ENCODE measurements at places on chromosomes 2 and 18.

DNA sequence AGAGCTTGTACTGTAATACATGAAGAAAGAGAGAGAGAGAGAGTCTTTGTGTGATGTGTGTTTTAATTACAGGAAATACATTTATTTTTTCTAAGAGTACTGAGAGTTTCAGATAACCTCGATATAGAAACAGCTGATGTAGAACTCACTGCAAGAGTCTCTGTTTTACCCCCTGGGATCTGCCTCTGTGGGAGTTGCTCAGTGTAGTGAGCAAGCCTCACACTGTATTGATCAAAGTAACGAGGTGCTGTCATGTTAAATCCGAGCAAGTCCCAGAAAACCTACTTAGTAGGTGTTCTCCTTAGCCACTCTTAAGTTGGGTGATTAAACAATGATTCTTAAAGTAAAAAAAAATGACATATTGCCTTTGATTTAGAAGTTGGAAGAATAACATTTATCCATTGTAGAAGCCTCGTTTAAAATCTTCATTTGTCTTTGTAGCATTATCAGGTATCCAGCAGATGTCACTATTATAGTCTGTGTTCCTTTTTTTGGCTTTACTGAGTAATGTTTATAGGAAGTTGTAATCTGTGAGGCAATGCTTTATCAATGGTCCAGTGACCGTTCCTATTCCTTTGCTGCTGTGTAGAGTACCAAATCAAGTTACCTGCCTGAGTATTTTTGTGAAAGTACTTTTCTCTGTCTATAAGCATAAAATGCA is 219.0 kb downstream of the MYO3B start:
- no peak for DNase-seq

DNA sequence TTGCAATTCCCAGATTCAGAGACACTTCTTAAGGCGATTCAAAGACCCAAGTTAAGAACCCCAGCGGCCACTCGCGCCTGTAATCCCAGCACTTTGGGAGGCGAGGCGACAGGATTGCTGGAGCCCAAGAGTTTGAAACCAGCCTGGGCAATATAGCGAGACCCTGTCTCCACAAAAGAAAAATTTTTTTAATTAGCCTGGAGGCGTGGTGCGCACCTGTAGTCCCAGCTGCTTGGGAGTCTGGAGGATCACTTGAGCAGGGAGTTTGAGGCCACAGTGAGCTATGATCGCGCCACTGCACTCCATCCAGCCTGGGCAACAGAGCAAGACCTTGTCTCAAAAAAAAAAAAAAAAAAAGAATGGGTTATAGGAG is 585 bp upstream of the ANAPC1 start:
- DNase-seq, result no peak

DNA sequence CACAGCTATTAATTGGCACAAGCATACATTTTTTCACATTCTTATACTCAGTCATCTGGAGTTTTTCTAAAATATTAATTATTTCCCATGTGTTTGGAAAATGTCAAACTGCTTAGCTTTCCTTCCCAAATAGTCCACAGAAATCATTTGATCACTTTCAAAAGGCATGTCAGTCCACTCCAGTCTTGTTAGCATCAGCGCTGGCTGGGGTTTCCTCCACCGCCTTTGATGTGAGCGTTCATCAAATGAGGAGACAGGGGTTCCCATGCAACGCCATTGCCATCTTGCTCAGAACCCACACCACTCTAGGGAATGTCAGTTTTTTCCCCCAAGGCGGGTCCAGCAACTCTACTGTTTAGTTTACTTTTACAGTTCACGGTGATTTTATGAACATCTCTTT is 13.1 kb upstream of the RAX start:
- DNase-seq, result no peak

- no peak for DNase-seq
Measured at GRCh38 chr2:128469203-128469602, 150.5 kb upstream of the HS6ST1 start.

GRCh38 chr18:47881752-47882455 is 48.6 kb downstream of the SMAD2 start:
- no peak for DNase-seq

GRCh38 chr2:29064346-29064715 is 10.0 kb downstream of the PCARE start:
- DNase-seq, result no peak

GRCh38 chr2:197157879-197158537 is 152.6 kb downstream of the ANKRD44 start:
- DNase-seq, result no peak

GRCh38 chr2:46779447-46779941 is 136.1 kb downstream of the MCFD2 start:
- no peak for DNase-seq

GRCh38 chr2:198662905-198663304 is 794.8 kb downstream of the SATB2 start:
- DNase-seq, result no peak

- DNase-seq, result no peak
Measured at GRCh38 chr2:39530411-39530866, 93.4 kb upstream of the MAP4K3 start.

GRCh38 chr18:79625924-79626561 is 53.6 kb upstream of the CTDP1 start:
- DNase-seq, result no peak

DNA sequence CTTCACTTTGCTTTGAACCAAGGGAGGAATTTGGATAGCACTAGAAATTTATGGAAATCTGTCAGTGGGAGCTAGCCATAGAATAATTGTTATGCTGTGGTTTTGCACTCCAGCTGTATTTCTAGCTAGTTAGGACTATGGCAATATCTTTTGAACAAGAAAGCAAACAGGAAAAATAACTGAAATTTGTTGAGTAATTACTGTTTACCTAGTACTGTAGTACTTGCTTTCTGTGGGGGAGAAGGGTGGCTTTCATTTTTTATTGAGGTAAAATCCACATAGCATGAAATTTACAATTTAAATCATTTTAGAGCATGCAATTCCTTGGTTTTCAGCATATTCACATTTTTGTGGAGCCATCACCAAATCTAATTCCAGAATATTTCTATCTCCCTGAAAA is 28.4 kb downstream of the MBD5 start:
- no peak for DNase-seq

GRCh38 chr2:146665800-146666199 is 1179.0 kb upstream of the ACVR2A start:
- DNase-seq, result no peak

DNA sequence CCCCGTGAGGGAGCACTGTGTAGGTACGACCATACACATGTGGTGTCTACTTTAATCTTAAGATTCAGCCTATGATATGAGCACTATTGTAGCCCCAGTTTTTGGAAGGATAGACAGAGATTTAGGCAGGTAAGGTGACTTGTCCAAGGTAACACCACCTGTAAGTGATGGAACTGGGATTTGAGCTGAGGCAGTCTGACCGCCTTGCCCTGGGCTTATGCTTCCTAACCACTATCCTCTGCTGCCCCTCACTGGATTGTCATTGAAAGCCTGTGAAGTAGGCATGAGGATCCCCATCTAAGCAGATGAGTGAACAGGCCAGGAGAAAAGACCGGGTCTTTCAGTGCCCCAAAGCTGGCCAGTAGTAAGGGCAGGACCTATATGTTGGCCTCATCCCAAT is 343.8 kb downstream of the CYRIA start:
- DNase-seq, result no peak

GRCh38 chr18:9135912-9136314 is 668 bp upstream of the ANKRD12 start:
- no peak for DNase-seq

GRCh38 chr2:31397094-31397493 is 17.4 kb downstream of the XDH start:
- DNase-seq, result no peak

DNA sequence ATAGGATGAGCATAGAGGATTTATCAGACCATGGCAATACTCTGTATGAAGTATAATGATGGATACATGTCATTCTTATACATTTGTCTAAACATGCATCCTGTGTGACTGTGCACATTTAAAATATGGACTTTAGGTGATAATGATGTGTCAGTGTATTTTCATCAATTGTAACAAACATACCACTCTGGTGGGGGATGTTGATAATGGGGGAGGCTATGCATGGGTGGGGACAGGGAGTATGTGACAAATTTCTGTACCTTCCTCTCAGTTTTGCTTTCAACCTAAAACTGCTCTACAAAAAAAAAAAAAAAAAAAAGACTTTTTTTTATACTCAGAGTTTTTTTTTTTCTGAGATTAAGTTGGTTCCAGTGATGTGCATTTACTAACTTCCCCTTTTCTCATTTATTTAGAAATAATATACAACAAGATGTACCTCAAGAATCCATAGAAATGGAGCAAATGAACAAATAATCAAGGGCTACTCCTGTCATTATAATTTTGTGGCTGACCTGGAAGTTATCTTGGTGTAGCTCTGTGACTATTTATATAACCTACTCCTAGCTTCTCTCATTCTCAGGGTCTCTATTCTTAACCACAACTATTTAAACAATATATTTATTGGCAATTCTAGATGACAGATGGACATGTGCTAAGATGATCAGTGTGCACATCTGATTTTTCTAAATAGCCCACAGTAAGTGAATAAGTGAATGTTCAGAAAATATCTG is 108.9 kb upstream of the ITGA4 start:
- no peak for DNase-seq

DNA sequence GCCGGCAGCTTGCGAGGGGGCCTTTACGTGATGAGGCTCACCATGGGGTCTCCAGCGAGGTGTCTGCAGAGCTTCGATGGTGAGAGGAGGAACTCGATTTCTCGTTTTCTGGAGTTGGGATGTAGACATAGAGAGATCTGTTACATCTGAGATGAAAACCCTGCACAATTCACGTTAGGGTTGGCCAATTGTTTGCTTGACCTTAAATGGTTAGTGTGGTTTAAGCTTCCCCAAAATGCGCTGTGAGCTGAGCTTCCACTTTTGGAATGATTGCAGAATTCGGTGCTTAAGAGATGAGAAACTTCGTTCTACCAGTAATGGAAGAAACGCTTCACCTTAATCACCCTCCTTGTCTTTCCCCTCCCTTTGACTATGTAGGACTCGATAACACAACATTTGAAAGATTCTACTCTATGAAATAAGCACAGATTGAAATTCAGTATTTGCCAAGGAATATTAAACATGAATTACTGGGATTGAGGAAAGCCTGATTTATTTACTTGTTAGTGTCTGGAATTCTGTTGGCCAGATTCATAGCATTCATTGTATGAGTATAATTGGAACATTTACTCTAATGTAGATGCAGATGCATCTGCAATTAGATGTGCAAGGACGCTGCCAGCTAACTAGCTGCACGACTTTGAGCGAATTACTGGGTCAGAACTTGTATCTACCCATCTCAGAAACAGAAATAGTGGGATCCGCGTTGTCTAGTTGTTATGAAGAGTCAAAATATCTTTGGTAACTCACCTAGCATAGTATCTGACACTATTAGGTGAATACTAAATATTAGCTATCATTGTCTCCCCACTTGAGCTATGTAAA is 1.6 kb upstream of the KLF7 start:
- DNase-seq, result no peak

GRCh38 chr2:188315750-188316149 is 24.1 kb downstream of the GULP1 start:
- no peak for DNase-seq

All from stimulated activated CD4-positive, alpha-beta T cell treated with anti-CD3 and anti-CD28 coated beads, TNF-alpha, amount 100 ng/mL, for 48 hours (primary cell).